ENCODE measurements at places on chromosomes 13 and 19. TPM values are rescaled to one million over a fixed set of nuclear protein-coding genes. Genes with fewer than 3 reads are reported as not detected.

DNA sequence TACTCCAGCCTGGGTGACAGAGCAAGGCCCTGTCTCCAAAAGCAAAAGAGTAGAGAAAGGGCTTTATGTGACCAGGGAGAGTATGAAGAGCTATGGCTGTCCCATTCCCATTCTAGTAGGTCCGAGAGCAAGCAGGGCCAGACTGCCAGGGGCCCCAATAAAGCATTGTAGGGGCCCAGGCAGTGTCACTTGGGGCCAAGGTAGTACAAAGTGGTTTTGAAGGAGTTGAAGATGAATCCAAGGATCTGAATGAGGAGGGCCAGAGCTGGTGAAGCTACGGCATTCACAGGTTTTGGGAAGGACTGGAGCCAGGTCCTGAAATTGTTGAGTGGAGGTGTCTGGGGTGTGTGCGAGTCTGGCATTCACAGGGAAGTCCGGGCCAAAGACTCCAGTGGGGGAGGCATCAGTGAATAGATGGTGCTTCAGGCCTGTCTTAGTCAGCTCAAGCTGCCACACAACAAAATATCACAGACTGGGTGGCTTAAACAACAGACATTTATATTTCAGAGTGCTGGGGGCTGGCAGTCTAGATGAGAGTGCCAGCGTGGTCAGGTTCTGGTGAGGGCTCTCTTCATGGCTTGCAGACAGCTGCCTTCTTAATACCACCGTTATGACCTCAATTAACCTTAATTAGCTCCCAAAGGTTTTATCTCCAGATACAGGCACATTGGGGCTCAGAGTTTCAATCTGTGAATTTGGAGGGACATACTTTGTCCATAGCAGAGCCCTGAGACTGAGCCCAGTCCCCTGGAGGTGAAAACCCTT is 9.9 kb downstream of the NACC1 start:
- peaks cover 7% of the 10 kb centered on the region for H3K36me3 ChIP-seq
- no peak for DNase-seq
- no peak overlapping the region for H3K4me3 ChIP-seq
- H3K4me1 ChIP-seq, result peaks cover 39% of the 10 kb centered on the region
- H3K27ac ChIP-seq, result no peak overlapping the region

DNA sequence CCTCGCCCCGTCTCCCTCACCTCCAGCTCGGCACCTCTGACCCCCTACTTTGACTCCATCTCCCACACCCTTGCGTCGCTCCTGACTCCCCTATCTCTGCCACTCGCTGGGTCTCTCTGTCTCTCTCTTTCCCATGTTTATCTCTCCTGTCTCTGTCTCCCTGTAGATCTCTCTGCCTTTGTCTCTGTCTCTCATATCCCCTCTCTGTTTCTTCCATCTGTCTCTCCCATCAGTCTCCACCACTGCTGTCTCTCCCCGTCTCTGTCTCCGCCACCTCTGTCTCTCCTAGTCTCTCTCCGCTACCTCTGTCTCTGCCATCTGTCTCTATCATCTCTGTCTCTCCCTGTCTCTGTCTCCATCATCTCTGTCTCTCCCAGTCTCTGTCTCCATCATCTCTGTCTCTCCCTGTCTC is 12.4 kb upstream of the BBC3 start:
- DNase-seq, result no peak
- H3K36me3 ChIP-seq, result no peaks in the 10 kb centered on the region
- H3K27me3 ChIP-seq, result no peaks in the 10 kb centered on the region

DNA sequence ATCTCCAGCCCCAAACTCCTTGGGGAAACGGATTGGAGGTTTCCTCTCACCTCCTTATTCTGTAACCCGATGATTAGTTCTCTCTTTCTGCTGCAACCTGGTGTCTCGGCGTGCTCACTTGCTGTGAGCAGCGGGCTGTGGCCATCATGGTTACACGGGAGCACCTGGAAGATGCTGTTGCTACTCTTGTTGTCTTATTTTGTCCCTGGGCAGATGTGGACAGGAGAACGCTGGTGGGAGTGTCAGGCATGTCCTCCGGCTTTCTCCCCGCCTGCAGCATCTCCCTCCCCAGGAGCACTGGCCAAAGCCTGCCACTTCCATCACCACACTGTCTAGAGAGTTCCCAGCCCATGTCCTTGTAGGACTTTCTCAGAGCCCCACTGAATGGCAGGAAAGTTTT is 211.8 kb upstream of the ZNF536 start:
- no peak overlapping the region for H3K27ac ChIP-seq
- no peak for DNase-seq
- H3K4me1 ChIP-seq, result no peaks in the 10 kb centered on the region
- H3K4me3 ChIP-seq, result no peak overlapping the region

- H3K4me3 ChIP-seq, result no peak overlapping the region
- H3K4me1 ChIP-seq, result peaks cover 13% of the 10 kb centered on the region
- H3K27ac ChIP-seq, result no peak overlapping the region
- H3K27me3 ChIP-seq, result peaks cover 17% of the 10 kb centered on the region
- H3K36me3 ChIP-seq, result no peaks in the 10 kb centered on the region
- DNase-seq, result no peak
Observed at GRCh38 chr19:16249826-16250404, 52.2 kb downstream of the AP1M1 start.

DNA sequence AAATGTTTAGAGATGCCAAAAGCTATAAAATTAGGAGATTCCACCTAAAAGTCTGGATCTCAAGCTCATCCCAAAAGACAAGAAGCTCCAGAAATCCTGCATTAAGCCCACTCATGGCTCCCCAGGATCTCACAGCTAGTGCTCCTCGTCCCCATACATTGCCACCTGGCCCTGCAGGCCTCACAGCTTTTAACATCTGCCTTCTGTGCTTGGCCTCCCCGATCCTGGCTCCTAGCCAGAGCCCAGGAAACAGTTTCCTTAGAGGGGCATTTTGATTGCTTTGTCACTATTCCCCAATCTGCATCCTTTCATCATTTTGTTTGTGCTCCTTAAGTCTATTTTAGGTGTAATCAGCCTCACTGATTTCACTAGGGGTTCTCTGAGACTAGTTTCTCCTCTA is 14.5 kb upstream of the DCT start:
- H3K27me3 ChIP-seq, result no peaks in the 10 kb centered on the region
- H3K36me3 ChIP-seq, result no peaks in the 10 kb centered on the region
- H3K27ac ChIP-seq, result no peak overlapping the region

Gene DACT3
- total RNA-seq, result 0.42 TPM

Gene TMEM145
- total RNA-seq, result 0.37 TPM

Measured in activated CD8-positive, alpha-beta T cell treated with anti-CD3 and anti-CD28 coated beads, Interleukin-2, amount 10 ng/mL, durations not matched to agents 7 days and 5 days (primary cell).